Fibroblast of skin of left biceps (primary cell): ENCODE measurements at places on chromosomes 5 and 9.

DNA sequence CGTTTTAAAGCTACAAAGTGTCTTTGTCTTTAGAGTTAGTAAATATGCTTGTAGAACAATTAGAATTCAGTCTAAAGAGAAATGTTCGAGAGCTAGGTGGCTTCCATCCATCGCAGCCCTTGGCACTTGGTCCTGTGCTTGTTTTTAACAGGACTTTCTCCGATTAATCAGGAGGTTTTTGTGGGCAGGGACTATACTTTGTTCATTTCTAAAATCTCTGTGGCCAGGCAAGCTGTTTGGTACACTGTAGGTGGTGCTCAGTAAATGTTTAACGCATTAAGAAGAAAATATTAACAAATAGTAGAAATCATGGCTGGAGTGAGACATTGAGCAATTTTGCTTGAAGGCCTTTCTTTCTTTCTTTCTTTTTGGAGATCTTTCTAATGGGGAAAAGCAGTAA lies 20.8 kb downstream of the AGXT2 start:
- DNase-seq, result no peak

DNA sequence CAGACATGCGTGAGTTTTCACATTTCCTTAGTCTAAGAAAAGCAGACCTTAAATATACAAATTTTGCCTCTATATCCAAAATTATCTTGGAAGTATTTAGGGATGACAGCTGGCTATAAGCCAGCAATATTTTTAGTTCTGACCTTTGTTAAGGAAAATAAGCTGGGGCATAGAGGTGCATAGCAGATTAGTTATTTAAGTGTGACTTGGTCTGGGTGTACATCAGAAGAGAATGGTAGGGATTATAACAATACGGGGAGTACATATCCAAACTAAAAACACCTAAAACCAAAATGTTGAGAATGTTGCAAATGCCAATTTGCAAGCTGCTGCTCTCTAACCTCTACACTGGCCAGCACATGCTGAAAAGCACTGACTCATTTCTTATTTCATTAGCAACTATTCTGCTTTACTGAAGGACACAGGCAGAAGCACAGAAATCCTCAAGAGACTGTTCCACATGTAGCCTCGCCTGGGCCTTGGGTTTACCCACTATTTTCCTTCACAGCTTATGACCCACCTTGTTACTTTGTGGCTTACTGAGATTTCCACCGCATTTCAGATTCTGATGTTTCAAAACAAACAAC lies 22.3 kb downstream of the LEAP2 start:
- DNase-seq, result no peak

DNA sequence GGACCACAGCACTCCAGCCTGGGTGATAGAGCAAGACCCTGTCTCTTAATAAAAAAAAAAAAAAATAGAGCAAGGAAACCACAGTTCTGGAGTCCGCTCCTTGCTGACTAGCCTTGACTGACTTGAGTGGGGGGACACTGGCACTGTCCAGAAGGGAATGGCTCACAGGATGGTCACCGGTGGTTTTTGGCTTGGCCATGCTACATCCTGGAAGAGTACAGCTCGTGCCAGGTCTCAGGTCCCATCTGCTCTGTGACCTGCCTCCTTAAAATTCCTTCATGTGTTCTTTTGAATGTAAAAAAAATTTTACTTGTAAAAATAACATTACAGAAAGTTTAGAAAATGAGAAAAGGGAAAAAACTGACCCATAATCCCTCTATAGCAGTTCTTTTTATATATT lies 5.6 kb downstream of the NANS start:
- DNase-seq, result no peak

DNA sequence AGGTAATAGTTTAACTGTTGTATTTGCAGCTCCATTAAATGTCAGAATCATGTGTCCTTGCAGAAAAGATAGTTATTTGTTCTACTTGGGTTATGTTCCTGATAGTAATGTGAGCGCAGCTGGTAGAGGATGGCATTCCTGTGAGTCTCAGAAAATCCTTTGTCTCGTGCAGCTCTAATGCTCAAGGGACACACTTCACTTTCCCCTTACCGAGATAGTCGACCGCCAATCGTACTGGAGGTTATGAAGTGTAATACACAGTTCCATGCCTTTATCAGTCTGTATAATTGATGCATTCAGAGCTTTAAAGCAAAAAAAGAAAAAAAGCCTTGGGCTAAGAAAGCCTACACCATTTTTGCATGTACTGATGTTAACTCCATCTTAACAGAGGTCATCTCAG lies 60.2 kb upstream of the SRP19 start:
- no peak for DNase-seq

DNA sequence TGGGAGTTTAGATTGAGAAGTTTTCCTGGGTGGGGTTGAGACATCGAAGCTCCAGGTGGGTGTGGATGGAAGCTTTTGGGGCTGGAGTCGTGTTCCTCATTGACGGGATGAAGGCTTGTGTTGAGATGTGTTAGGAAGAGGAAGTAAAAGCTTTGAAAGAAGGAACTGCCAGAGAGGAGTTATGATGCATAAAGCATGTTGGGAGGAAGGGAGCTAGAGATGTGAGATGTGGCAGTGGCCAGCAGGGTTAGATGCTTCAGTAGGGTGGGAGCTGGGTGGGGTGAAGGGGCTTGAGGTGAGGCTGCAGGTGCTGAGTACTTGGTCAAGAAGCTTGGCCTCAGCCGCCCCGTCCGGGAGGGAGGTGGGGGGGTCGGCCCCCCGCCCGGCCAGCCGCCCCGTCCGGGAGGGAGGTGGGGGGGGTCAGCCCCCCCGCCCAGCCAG lies 56.7 kb downstream of the HSPA4 start:
- no peak for DNase-seq

GRCh38 chr5:135208903-135209721 lies 175.1 kb upstream of the PITX1 start:
- peak; percentile 92 for DNase-seq

GRCh38 chr9:91907484-91908292 lies 42.3 kb downstream of the ROR2 start:
- DNase-seq, result no peak

DNA sequence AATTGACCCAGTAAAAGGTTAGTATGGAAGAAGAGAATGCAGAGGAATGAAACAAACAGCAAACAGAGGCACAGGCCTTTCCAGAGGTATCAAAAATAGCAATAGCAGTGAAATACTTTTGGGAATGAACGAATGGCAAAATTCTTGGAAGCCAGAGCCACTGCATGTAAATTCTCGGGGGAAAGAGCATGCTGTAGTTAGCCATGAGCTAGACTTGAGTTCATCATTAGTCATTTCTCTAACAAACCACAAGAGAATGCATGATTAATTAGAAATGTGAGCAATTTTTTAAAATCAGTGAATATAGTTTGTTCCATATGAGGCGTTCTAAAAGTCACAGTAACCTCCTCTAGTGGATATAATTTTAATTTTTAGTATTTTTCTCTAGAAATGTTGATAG lies 170.3 kb upstream of the PRR16 start:
- DNase-seq, result peak; percentile 88

- DNase-seq, result no peak
Observed at GRCh38 chr9:76987594-76988200, 31.8 kb upstream of the FOXB2 start.

- peak; percentile 86 for DNase-seq
Observed at GRCh38 chr5:144697847-144698262, 527.2 kb downstream of the KCTD16 start.

DNA sequence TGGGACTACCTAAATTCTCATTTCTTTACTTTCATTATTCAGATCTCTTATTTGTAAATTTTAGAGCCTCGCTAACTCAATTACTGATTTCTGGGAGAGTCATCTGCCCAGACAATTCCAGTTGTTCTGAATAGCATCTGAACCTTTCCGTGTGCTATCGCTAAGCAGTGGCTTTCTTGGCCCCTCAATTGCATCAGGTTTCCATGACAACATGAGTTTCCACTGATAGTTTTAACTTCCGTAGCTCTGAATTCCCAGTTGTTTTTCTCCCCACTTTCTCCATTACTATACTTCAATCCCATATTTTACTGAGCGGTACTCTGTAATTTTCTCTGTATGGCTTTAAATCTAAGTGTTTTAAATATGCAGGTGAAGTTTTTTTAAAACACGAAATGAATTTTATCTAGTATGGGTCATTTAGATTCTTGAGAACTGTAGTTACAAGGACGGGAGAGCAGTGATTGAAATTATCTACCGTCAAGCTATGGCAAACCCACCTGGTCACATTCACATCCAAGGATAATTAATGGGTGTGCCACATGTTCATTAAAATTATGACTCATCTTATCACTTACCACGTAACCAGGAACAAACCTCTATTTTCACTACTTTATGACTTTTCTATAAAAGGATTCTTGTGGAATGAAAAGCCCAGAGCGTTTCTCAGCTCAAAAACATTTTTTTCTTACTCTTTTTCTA lies 223.5 kb upstream of the PCSK5 start:
- no peak for DNase-seq

DNA sequence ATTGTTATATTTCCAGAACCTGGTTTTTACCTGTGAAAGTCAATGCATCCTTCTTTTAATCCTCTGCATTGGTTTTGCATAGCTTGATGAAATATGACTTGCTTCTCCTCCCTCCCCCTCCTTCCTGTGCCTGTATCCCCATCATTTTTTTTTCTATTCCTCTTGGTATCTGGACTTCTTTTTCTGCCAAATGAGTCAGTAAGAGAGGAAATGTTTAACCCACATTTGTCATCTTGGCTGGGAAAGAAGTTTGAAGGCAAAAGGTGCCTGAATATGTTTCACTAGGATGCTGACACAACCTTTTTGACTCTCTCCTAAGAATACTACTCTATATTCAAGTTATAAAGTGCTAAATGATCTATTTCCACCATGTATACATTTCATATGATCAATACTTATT lies 35.5 kb upstream of the CDKN2B start:
- no peak for DNase-seq

DNA sequence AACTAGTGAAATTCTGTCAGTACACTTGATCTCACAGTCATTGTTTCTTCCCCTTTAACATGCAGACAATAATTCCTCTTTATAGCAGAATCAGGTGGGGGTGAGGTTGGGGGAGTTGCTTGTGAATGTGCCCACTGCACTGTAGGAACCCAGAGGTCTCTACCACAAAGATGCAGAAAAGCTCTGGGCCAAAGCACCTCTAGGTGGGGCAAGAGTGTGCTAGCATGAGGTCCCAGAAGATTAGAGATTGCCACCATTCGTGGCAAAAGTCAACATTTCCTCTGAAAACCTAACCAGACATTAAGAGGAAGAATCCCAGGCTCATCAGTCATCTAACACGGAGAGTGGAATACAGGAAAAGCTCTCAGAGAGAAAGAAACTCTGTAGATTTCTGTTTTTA lies 74.5 kb downstream of the PTCD2 start:
- no peak for DNase-seq
